ENCODE measurements at places on chromosomes 1 and 21. TPM values are rescaled to one million over a fixed set of nuclear protein-coding genes. Genes with fewer than 3 reads are reported as not detected.

FCRL4 gene
- not detected for polyA plus RNA-seq

DNA sequence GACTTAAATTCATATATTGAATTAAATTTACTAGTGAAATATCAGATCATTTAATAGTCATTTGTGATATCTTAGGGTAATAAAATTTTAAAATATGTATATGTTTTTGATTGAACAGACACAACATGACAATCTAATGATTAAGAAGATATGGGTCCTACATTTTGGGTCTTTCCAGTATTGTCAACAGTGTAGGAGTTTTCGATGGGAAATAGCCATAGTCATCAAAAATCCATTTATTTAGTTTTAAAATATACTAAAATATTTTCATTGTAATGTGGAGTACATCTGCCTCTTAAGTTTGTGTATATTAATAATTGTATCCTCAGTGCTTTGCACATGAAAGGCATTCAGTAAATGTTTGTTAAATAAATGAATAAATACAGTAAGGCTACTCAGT, 14.0 kb downstream of the TRMT13 start:
- DNase-seq: no peak

DNA sequence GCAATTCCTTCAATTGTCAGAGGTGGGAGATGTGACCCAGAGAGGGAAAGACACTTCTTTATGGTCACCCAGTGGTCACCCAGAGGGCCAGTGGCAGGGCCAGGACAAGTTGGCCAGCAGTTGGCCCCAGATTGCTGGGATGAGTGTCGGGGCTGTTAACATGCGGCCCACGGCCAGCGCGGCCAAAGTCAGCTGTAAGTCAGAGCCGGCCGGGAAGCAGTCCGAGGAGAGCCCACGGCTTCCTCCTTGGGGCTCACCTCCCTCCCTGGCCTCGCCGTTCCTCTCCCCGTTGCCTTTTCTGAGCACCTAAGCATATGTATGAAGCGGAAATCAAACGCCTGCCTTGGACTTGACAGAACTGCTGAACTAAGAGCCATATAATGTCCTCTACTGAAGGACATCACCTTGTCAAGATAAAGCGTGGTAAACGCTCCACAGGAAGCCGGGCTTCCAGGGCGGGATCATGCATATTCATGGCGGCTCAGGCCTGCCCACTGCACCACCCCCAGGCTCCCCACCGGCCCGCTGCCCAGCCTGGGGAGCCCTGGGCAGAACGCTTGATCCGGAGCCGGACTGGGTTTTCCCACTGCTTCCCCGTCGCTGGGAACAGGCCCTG, 245.4 kb upstream of the POU3F1 start:
- DNase-seq: peak; percentile 18

- no peak for DNase-seq
These were observed 41.2 kb downstream of the ENAH start for GRCh38 chr1:225611537-225612223.

EVI5 gene
- 26.2 TPM for polyA plus RNA-seq

DNA sequence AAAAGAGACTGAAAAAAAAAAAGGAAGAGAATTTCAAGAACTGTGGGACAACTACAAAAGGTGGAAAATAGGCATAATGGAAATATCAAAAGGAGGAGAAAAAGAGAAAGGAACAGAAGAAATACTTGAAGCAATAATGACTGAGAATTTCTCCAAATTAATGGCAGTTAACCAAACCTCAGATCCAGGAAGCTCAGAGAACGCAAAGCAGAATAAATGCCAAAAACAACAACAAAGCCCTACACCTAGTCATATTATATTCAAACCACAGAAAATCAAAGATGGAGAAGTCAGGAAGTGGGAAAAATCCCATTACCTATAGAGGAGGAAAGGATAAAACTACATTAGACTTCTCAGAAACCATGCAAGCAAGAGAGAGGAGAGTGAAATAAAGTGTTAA, 20.7 kb upstream of the AHCYL1 start:
- DNase-seq: no peak

AKR7A3 gene
- 0.26 TPM for polyA plus RNA-seq

GRCh38 chr1:172279939-172280636, 140.4 kb upstream of the C1orf105 start:
- peak; percentile 41 for DNase-seq

DNA sequence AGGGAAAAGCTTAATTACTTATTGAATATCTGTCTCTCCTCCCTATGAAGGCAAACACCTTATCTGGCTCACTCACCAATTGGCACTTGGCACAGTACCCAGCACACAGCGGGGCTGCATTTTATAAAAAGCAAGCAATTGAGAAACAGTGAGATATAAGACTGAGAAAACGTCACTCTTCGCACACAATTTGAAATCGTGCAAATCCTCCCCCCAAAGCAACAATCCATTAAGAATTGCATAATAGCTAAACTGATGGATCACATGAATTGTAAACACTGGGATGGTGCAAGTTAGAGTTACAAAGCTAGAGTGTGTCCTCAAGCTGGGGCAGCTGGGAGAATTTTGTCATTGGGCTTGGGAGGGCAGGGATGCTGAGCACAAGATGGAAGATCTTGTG, 27.1 kb downstream of the PRDX6 start:
- DNase-seq: no peak

DNA sequence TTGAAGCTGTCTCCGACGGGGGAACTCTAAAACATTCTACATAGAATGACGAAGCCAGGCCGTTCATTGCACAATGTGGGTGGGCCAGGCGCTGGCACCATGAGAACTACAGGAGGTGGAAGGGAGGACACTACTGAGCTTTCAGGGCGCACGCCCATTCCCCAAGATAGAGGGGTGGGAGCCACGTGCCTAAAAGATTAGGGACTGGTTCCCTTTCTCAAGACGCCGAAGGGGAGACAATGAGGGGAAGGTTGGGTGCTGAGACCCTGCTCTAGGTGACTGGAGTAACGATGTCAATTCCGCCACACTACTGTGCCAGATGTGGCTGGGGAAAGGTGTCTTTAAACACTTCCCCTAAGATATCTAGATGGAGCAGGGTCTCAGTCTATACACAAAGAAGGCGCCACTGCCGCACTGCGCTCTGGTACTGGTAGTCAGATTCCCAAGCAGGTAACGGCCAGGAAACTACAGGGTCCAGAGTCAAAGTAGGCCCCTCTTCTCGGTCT, 782 bp downstream of the CSDE1 start:
- peak; percentile 24 for DNase-seq

DNA sequence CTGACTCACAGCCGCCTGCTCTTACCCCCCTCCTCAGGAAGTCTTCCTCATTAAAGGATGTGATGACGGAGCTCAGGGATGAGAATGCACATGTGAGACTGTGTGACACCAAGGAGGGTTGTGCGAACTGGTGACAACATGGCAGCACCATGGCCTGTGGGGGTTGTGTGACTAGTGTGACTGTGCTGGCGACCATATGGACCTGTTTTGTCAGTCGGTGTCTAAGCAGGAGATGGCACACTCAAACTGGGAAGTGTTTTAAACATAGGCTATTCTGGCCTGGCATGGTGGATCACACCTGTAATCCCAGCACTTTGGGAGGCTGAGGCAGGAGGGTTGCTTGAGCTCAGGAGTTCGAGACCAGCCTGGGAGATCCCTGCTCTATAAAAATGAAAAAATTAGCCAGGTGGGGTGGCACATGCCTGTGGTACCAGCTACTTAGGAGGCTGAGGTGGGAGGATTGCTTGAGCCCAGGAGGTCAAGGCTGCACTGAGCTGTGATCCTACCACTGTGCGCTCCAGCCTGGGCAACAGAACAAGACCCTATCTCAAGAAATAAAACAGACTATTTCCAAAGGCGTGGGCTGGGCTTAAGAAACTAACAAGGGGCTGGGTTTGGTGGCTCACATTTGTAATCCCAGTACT, 7.4 kb downstream of the TRNP1 start:
- DNase-seq: peak; percentile 62

GCLM gene
- 11.1 TPM for polyA plus RNA-seq

TCP10L gene
- 4.5 TPM for polyA plus RNA-seq

DNA sequence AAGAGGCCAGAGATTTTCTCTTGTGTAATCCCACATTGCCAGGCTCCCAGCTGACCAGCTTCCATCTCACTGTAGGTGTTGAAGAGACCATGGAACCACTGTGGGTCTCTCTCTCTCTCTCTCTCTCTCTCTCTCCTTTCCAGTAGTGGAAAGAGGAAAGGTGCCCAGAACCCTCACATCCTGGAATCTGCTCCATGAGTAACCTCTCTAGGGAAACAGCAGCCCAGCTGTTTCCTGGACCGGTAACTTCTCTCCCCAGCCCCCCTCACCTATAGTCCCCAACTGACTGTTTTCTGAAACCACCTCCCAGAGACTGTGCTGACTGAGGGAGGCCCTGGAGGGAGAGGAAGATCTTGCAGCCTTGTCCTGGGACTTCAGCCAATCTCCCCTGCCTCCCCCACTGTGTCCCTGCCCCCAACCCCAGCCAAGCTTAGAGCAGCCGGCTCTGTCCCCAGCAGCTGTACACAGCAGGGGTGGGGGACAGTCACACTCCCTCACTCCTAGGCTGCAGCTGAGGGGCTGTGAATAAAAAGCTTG, 20.6 kb upstream of the SLC45A3 start:
- DNase-seq: no peak

GNAT2 gene
- polyA plus RNA-seq: not detected

MYOG gene
- polyA plus RNA-seq: not detected

- no peak for DNase-seq
These were observed 239.0 kb downstream of the NTNG1 start for GRCh38 chr1:107379826-107380225.

ZYG11B gene
- polyA plus RNA-seq: 20.3 TPM

GRCh38 chr1:42817440-42817767, 207 bp upstream of the SVBP start:
- no peak for DNase-seq

DNA sequence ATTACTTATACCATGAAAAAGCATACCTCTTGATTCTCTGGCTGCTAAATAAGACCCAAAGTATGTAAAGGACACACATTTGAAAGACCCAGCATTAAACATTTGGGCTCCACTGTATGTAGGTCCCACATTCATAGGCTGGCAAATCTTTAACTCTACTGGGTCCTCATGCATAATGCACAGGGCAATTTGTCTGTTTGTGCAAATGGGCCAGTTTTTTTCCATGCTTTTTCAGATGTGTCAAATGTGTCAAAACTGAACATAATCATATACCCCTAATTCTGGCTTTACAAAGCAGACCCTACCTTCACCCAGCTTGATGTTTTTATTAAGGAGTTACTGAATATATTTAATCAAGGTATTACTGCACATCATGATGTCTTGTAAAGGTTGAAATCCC, 63.7 kb downstream of the RERE start:
- no peak for DNase-seq

RHEX gene
- polyA plus RNA-seq: 7.3 TPM

S100A14 gene
- 1.9 TPM for polyA plus RNA-seq

CLIC4 gene
- polyA plus RNA-seq: 136 TPM

DNA sequence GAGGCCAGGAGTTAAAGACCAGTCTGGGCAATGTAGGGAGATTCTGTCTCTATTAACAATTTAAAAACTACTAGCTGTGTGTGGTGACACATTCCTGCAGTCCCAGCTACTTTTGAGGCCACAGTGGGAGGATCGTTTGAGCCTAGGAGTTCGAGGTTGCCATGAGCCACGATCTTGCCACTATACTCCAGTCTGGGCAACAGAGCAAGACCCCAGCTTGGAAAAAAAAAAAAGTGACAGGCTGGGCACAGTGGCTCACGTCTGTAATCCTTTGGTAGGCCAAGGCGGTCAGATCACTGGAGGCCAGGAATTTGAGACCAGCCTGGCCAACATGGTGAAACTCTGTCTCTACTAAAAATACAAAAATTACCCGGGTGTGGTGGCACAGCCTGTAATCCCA, 26.8 kb downstream of the HP1BP3 start:
- DNase-seq: no peak

DNA sequence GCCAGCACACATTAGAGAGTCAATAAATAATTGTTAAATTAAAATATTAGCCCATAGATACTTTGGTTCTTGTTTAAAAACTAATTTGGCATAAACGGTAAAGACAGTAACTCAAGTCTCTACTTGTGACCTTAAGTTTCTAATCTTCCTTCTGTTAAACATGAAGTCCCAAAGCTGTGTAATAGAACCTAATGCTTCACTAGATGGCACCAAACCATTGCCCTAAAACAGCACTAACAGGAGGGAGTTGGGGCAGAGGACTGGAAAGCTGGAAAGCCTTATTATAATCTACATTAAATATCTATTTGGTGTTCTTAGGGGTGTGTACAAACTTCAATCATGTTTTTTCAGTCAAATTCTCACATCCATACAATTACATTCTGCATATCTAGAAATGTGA, 176.7 kb downstream of the OLFM3 start:
- DNase-seq: peak; percentile 37

TMPRSS3 gene
- not detected for polyA plus RNA-seq

DNA sequence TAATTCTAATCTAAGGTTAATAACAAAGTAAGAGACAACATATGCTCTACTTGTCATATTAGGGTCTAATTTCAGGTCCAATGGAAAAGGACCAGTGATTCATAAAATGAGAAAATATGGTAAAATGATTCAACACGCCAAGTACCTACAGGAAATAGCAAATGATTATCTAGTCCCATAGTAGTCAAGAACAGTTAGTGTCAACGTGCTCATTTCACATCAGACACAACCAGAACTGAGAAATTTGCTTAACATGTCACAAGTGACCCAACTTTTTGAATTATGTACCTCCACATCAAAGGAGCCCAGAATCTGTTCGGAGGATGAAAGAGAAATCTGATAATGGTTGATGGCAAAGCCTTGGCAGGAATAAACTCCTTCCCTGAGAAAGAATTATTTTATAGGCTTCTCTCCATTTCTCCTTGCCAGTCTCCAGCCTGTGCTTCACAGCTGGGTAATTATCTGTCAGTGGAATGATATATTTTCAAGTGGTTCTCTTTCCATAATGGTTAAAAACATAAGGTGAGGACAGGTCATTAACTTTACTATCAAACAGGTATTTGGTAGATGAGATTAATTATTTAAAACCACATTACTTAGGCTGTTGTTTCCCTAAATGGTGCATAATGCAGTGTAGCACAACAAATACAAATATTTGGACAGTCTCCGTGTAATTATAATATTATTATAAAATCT, 83.2 kb downstream of the APP start:
- no peak for DNase-seq

GRCh38 chr1:48869116-48869893, 92.6 kb upstream of the BEND5 start:
- peak; percentile 74 for DNase-seq

- peak; percentile 14 for DNase-seq
These were observed 360.4 kb upstream of the LYPLAL1 start for GRCh38 chr1:218813237-218813636.

DNA sequence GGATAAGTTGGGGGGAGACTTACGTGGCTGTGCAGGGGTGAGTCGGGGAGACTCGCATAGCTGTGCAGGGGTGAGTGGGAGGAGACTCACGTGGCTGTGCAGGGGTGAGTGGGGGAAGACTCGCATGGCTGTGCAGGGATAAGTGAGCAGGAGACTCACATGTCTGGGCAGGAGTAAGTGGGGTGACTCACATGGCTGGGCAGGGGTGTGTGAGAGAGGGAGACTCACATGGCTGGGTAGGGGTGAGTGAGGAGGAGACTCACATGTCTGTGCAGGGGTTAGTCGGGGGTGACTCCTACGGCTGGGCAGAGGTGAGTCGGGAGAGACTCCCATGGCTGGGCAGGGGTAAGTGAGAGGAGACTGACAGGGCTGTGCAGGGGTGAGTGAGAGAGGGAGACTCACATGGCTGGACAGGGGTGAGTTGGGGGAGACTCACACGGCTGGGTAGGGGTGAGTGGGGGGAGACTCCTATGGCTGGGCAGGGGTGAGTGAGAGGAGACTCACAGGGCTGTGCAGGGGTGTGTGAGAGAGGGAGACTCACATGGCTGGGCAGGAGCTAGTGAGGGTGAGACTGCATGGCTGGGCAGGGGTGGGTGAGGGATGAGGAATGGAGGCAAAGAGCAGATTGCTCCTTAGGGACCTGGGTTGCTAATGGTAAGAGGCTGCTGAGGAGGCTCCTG, 56.0 kb upstream of the ABCG1 start:
- DNase-seq: no peak

GRCh38 chr1:236948381-236948780, 55.9 kb downstream of the MT1HL1 start:
- no peak for DNase-seq
